ENCODE measurements at places on chromosomes 7 and 10. TPM values are rescaled to one million over a fixed set of nuclear protein-coding genes. Genes with fewer than 3 reads are reported as not detected.

GRCh38 chr10:35421553-35422178 lies 85.4 kb downstream of the CCNY start:
- peak overlapping the region; percentile 82 for H3K27ac ChIP-seq
- H3K36me3 ChIP-seq, result no peaks in the 10 kb centered on the region
- H3K4me1 ChIP-seq, result peaks cover 84% of the 10 kb centered on the region
- no peaks in the 10 kb centered on the region for H3K27me3 ChIP-seq
- H3K4me3 ChIP-seq, result peak overlapping the region; percentile 26

DNA sequence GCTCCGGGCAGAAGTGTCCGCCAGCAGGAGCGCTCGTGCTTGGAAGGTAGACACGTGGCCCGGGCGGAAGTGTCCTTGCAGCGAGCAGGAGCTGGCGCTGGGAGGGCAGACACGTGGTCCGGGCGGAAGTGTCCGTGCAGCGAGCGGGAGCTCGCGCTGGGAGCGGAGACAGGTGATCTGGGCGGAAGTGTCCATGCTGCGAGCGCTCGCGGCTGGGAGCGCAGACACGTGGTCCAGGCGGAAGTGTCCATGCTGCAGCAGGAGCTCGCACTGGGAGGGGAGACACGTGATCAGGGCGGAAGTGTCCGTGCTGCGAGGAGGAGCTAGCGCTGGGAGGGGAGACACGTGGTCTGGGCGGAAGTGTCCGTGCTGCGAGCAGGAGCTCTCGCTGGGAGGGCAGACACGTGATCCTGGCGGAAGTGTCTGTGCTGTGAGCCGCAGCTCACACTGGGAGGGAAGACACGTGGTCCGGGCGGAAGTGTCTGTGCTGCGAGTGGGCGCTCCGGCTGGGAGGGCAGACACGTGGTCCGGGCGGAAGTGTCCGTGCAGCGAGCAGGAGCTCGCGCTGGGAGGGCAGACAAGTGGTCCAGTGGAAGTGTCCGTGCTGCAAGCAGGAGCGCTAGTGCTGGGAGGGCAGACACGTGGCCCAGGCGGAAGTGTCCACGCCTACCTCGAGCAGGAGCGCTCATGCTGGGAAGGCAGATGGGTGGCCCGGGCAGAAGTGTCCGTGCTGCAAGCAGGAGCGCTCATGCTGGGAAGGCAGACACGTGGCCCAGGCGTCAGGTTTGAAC lies 41.1 kb upstream of the PRKAR1B start:
- peaks cover 34% of the 10 kb centered on the region for H3K36me3 ChIP-seq
- peak; percentile 52 for DNase-seq
- H3K4me1 ChIP-seq, result peaks cover 14% of the 10 kb centered on the region

GRCh38 chr10:15043674-15044073 lies at the start of gene OLAH:
OLAH (plus strand) TSS chr10:15043943; CDS start chr10:15047289, 3,346 bp downstream.
- H3K27me3 ChIP-seq, result no peaks in the 10 kb centered on the region
- DNase-seq, result no peak
- H3K4me1 ChIP-seq, result no peaks in the 10 kb centered on the region
- H3K36me3 ChIP-seq, result no peaks in the 10 kb centered on the region
- no peak within 1 kb of the TSS for H3K27ac ChIP-seq

- peak overlapping the region; percentile 82 for H3K27ac ChIP-seq
- H3K36me3 ChIP-seq, result no peaks in the 10 kb centered on the region
- peak overlapping the region; percentile 80 for H3K4me3 ChIP-seq
- DNase-seq, result peak; percentile 79
These were observed 37.8 kb upstream of the PSAP start for GRCh38 chr10:71888623-71889387.

DNA sequence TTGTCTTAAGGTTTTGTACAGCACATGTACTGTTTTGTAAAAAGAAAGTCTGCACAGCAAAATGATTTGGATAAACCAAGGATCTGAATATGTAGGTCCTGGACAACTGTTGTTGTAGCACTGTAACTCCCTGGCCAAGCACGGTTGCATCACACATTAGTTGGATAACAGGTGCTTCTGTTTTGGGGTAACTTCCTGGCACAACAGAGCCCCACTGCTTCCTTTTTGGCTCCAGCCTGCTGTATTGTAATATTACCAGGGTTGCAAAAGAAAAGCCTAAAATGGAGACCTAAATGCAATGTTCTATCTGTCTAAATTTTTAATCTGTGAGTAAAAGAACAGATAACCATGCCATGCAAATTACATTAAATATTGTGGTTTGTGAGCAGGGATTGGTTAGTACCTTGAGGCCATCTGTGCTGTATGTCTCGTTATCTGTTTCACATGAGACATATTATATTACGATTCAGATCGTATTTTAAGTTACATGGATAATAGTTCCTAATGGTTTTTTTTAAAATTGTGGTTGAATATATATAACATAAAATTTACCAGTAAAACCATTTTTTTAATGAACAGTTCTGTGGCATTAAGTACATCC lies 27.5 kb upstream of the WAC start:
- no peak overlapping the region for H3K4me3 ChIP-seq
- DNase-seq, result no peak
- no peaks in the 10 kb centered on the region for H3K4me1 ChIP-seq
- H3K36me3 ChIP-seq, result no peaks in the 10 kb centered on the region
- H3K27ac ChIP-seq, result no peak overlapping the region

DNA sequence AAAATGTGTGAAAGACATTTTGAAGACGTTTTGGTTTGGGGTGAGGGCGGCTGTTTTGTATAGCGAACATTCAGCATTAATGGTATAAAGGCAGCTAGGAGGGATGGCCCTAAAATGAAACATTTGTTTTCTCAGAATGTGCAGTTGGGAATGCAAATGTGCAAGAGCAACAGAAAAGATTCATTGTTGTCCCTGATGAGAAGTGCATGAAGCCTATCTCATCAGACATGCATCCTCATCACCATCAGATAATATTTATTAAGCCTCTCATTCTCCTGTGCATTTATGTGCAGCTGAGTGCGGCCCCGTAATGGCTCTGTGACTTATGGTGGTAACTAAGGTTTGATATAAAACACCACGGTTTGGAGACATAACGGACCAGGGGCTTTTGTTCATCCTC lies 199.5 kb downstream of the GFRA1 start:
- no peak overlapping the region for H3K4me3 ChIP-seq
- no peaks in the 10 kb centered on the region for H3K36me3 ChIP-seq
- DNase-seq, result no peak
- H3K27me3 ChIP-seq, result no peaks in the 10 kb centered on the region
- peaks cover 3% of the 10 kb centered on the region for H3K4me1 ChIP-seq

DNA sequence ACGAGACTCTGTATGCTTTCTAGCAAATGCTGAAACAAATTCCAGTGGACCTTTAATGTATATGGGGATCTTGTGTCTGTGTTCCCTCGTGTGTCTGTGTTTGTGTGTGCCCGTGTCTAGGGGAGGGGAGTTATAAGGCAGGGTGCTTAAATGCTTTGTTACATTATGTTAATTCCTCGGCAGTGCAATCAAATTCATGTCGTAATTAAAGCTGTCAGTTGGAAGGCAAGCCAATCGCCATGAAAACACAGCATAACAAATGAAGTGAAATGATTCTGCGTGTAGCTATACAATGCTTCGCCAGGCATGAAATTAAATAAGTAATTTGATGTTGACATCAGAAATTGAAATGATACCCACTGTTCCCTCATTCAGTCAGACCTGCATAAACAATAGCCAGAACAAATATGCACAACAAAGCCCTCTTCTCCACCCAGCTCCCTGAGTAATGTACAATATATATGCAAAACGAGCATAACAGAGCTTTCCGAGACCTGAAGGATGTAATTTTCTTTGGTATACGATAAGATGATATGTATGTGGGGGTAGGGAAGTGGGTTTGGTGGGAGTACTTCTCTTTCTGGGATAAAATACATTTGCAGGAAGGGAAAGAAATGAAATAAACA lies 534.1 kb downstream of the AUTS2 start:
- H3K27ac ChIP-seq, result no peak overlapping the region
- no peaks in the 10 kb centered on the region for H3K36me3 ChIP-seq
- no peaks in the 10 kb centered on the region for H3K27me3 ChIP-seq
- no peaks in the 10 kb centered on the region for H3K4me1 ChIP-seq
- H3K4me3 ChIP-seq, result no peak overlapping the region

The CLCN1 gene
- 0.92 TPM for total RNA-seq

The C7orf57 gene
- not detected for total RNA-seq

The TAS2R4 gene
- not detected for total RNA-seq
